ENCODE measurements at places on chromosomes 6 and 20.

- no peak for DNase-seq
Measured at GRCh38 chr6:131387562-131388447, 185.2 kb upstream of the ARG1 start.

- DNase-seq = no peak
Measured at GRCh38 chr6:42448391-42448790, 3.3 kb downstream of the TRERF1 start.

GRCh38 chr20:44039147-44039546 lies 124.5 kb downstream of the TOX2 start:
- no peak for DNase-seq

GRCh38 chr6:125554456-125554855 lies 195.0 kb upstream of the HEY2 start:
- DNase-seq = no peak

GRCh38 chr6:22970004-22970403 lies 400.6 kb downstream of the HDGFL1 start:
- no peak for DNase-seq

DNA sequence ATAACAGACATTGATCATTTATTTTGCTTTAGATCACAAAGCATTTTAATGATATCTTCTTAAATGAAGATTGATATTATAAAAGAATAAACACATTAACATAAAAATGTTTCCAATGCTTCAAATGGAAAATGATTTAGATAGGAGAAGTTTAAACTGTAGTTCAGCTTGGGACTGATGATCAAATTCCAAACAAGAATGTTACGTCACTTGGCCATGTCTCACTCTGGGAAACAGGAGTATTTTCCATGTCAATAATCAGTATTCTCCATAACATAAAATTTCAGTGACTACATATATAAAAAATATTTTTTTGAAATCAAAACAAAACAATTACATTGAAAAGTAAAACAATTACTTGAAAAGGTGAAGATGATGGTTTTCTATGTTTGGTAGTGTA lies 52.9 kb upstream of the SIM1 start:
- no peak for DNase-seq

DNA sequence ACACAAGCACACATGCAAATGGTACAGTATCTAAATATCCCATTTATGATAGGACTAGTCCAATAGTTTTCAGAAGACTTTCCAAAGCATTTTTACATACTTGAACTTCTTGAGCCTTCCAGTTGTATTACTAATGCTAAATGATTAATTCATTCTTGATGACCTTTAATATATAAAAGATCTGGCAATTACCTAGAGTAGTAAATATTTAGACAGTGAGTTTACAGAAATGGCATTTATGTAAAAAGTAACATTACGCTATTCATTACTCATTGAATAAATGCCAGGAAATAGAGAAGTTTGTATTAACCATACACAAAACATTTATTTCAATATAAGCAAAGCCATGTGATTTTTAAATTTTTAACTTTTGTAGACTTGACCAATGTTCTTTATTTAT lies 158.8 kb downstream of the DST start:
- no peak for DNase-seq

GRCh38 chr6:170445971-170446370 lies 107.1 kb downstream of the PSMB1 start:
- DNase-seq = no peak

DNA sequence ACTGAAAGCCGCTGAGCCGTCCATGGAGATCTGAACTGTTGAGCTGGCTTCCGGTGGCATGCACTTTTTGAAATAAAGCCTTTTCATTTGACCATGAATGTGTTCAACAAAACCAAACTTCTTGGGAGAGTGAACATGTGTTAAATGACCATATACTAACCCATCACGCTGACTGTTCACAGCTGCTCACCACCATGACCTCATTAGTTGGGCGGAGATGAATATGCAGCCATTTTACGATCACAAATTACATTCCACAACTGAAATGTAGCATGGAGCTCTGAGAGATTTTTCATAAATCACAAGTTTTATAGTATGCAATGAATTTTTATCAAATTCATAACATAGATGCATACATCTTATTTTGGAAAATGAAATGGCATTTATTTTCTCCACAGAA lies 4.2 kb downstream of the RAMACL start:
- no peak for DNase-seq

- DNase-seq = no peak
Measured at GRCh38 chr6:64294034-64294433, 658.4 kb downstream of the PHF3 start.

DNA sequence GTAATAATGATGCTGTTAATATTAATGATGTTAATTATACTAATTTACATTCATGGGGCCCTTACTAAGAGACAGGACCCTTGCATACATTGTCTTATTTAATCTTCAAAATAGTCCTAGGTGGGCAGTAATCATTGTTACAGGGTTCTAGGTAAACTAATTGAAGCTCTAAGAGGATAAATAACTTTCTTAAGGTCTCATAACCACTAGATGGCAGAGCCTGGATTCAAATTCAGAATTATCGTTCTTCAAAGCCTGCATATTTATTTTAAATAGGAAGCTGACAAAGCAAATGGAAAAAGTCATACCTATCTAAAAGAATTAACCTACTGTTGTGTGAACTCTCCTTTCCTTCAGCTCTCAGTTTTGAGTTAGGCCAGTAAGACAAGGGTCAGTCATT lies 23.5 kb downstream of the PTCHD4 start:
- DNase-seq = peak; percentile 74

- DNase-seq = no peak
Measured at GRCh38 chr6:124319410-124319809, 515.7 kb downstream of the NKAIN2 start.

GRCh38 chr6:152136449-152136825 lies 329.0 kb downstream of the ESR1 start:
- DNase-seq = no peak

DNA sequence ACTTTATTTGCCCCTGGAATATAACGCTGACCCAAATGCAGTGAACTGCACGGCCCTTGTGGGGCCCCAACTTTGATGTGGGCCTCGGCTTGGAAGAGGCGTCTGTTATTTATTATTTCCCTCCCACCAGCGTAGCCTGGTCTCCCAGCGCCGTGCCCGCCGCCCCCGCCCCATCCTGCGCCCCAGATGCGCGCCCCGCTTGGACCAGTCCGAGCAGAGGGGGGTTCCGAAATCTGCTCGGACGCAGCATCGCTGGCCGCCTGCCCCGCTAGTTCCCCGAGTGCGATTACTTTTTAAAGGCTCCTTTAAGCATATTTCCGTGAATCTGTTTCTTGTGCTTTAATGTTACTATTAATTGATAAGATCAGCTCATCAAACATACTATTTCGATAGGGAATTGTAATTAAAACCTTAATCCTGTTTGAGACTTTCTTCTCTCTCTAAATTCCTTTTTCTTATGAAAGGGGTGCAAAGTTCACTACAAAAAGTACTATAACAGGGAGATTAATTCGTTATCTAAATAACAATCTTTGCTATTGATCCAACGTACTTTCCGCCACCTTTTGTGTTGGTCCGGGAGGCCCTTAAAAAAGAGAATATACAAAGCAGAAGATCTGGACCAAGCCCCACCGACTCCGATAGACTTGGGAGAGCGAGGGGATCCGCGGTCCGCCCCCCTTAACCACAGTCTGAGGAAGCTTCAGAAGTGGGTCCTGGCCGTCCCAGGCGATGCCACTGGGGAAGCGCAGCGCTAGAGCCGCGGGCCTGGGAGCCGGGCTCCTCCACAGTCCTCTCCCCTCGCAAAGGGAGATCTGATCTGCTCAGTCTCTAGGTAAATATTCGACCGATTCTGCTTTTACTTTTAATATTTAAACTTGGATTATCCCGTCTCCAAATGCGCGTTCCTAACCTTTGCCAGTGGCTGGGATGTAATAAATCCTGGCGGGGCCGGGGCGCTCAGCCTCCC lies 10.2 kb downstream of the POU3F2 start:
- no peak for DNase-seq

- DNase-seq = no peak
Measured at GRCh38 chr20:57869951-57870315, 160.1 kb upstream of the PMEPA1 start.

DNA sequence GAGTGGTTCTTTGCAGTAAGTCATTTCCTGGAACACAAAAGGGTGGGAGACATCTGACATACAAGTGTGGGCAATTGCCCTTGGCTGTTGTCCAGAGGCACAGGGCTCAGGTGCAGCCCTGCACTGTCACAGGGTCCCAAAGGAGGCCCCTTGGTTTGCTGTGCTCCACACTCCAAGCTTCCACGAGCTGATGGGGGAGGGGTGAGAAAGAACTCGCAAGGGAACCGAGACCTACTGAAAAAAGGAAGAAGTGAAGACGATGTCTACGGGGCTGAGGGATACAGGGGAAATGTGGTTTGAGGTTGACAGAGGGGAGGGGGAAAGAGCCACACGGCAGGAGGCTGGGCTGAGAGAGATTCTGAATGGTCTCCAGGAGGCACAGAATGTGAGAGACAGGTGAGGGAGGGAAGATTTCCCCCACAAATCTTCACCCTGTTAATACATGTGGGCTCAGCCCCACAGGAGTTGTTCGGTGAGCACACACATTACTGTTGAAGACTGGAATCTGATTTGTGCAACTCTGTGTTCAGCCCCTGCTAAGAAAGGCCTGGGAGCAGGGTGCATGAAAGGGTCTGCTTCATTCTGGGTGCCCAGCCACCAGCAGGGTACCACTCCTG lies 123.4 kb downstream of the LY86 start:
- peak; percentile 89 for DNase-seq

DNA sequence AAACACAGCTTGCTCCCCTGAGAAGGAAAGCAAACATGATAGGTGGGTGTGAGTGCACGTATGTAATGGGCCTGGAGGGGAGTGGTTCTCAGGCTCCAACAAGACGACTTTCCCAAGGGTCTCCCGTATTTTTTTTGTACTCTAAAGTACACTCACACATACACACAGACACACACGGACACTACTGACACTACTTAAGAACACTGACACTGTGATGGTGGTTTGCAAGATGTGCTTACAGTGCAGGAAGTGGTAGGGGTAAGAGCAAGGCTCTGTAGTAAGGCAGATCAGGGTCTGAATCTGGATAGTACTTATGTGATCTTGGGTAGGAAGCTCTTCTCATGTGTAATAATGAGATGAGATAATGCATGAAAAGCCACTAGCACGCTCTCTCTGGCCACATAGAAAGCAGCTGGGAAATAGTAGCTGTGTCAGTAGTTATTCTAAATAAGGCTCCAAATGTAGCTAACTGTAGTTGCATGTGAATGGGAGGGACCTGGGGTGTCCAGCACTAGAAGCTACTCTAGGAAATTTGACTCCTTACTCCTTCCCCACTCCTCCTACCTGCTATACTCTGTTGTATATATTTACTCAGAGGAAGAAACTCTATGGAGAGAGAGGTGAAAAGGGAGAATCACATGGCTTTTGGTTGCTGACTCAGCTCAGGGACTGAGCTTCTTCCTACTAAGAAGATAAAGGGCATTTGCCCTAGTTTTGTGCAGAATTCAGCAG lies 8.4 kb upstream of the ZBTB24 start:
- DNase-seq = peak; percentile 80

GRCh38 chr6:53581173-53581773 lies 36.4 kb upstream of the GCLC start:
- DNase-seq = no peak

GRCh38 chr20:45391559-45391958 lies 13.4 kb upstream of the TP53TG5 start:
- no peak for DNase-seq

DNA sequence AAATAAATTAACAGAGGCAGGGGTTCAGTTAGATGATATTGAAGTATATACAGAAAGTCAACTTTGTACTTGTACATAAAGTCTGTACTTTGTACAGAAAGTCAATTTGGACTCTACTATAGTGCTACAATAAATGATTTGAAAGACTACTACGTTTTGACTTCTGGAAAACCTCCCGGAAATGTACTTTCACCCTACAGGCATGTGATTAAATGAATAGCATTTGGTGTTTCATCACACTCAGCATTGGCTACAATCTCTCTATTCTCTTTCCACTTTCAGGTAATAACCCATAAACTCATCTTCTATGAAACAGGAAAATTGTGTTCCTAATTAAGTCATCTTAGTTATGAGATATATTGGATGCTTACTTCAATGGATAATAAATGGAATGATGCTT lies 25.6 kb upstream of the MC3R start:
- no peak for DNase-seq

DNA sequence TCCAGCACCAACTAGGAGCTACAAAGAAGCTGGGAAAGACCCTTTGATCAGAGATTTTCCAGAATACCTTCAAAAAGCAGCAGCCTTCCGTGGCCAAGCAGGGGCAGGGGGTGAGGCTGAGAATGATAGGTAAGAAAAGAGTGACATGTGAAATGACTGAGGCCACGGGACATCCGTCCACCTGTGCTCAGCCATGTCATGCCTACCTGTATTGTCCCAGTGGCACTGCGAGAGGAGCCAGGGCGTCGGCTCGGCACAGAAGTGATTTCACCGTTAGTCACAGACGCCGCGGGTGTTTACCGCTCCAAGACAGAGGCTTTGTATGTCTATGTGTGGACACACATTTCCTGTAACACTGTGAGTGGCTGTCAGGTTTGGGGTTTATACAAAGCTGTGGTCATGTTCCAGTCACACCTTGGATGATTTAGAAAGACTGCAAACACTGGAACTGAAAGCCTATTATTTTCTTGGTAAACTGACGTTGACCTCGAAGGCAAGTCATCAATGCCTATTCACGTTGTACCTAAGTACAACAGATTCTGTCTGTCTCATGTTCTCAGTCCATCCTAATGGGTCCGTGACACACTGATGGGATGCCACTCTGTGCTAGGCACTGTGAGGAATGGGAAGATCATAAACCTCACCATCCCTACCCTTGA lies 32.1 kb upstream of the JAG1 start:
- no peak for DNase-seq

DNA sequence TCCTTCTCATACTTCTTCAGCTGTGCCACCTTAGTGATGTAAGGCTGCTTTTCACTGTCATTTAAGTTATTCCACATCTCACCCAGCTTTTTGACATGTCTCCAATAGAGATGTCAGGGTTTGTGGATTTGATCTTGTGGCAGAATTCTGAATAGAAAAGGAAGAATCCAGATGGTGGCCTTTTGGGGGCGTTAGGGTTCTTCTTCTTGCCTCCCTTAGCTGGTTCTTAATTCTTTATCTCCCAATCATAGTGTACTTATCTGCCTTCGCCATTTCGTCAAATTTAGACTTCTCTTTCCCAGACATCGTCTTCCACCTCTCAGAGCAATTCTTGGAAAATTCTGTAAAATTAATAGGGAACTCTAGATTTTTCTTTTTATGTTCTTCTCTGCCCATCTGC lies 422.9 kb downstream of the GJA1 start:
- peak; percentile 58 for DNase-seq

GRCh38 chr6:90941885-90942284 lies 355.0 kb upstream of the MAP3K7 start:
- peak; percentile 65 for DNase-seq

DNA sequence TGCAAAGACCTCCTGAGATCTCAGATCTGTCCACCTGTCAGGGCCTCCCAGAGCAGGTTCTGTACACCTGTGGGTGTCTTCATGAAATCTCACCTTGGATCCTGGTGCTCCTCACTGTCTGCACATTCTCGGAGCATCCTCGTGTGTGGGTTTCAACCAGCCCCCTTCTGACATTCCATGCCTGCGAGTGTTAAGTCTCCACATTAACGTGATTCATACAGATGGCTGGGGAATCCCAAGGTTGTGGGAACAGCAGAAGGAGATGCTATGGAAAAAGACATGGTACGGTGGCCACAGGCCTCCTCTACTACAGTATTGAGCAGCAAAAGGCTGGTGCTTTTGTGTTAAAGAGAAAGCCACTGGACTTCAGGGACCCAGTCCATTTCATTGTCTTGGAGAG lies 556.5 kb downstream of the DHX35 start:
- DNase-seq = no peak

All from OCI-M1 (cell line).